ENCODE measurements at places on chromosomes 4 and X.

DNA sequence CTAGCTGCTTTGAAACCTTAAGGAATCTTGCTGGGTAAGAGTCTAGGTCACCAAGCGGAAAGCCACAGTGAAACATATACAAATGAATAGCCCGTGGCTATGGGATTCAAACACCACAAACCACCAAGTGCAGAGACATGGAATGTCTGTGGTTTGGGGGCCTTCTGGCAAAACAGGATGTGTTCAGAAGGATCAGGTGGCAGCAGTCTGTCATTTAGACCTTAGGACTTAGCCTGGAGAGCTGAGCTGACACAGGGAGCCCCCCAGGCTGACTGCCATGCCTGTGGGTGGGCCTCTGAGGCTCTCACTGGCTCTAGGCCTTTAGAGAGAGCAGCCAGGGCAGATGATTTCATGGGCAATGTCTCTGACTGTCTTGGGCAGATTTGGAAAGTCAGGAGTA lies 225.6 kb downstream of the FBXW7 start:
- no peak for DNase-seq

GRCh38 chrX:45868425-45868824 lies 667.7 kb upstream of the DIPK2B start:
- DNase-seq: no peak

- DNase-seq: no peak
Measured at GRCh38 chr4:122224348-122224747, 72.2 kb downstream of the BLTP1 start.

GRCh38 chr4:105145903-105146275 lies 787 bp upstream of the TET2 start:
- DNase-seq: no peak

All from SHP77 (cell line).